ENCODE measurements at places on chromosomes 3 and 15.

DNA sequence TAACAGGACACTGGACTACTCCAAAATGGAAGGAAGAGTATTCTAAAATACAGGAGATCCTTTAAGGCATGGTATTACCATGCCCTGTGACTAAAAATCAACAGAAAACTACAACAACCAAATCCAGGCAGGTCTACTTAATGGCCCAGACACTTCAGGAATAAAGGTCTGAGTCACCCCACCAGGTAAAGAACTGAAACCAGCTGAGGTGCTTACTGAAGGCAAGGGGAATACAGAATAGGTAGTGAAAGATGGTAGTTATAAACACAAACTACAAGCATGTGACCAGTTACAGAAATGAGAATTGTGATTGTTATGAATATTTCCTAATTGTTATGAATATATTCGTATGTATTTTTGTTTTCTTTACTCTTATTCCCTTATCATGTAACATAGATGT lies 13.4 kb downstream of the IFT57 start:
- DNase-seq: no peak

DNA sequence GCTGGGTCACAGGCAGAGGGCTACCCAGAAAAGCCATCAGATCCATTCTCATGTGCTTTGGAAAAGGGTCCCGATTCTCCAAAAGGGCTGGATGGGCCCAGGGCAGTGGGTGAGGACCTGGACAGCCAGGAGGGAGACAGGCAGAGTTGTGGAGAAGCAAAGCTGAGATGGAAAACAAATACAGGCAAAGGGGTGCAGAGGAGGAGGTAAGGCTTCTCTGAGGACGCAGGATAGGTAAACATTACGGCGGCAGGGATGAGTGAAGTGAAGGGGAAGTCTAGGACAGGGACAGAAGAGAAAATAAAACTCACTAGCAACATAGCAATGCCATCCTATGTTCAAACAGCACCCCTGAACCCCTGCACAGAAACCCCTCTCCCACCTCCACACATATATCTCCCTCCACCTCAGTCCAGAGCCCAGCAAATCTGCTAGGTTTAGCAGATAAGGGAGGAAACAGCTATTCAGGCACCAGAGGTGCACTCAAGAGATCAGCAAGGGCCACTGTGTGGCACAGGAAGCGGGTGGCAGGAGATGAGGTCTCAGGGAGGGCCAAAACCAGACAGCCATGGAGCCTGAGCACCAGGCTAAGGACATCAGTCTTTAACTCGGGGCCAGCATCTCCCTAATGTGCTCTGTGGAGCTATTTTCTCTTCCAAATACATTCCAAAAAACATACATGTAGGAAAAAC lies 51.3 kb downstream of the HOMER2 start:
- no peak for DNase-seq

DNA sequence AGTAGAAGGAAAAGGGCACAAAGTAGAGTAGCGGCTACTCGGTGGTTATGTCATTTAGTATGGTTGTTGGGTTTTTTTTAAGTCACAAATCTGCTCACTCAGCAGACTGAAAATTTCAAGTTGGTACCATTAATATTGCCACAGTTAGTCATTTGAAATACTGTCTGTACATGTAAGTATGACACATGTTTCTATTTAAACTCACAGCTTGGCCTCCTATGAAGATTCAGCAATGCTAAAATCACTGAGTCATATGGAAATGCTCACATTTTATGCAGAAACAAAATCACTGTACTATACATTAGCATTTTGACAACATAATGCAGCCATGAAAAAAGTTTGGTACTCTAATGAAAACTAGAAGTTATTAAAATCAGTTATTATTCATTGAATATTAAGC lies 571.9 kb downstream of the TAFA4 start:
- DNase-seq: no peak

GRCh38 chr3:61574854-61575253 lies 13.5 kb downstream of the PTPRG start:
- peak; percentile 93 for DNase-seq

GRCh38 chr3:122403489-122403888 lies 12.4 kb downstream of the WDR5B start:
- peak; percentile 45 for DNase-seq

DNA sequence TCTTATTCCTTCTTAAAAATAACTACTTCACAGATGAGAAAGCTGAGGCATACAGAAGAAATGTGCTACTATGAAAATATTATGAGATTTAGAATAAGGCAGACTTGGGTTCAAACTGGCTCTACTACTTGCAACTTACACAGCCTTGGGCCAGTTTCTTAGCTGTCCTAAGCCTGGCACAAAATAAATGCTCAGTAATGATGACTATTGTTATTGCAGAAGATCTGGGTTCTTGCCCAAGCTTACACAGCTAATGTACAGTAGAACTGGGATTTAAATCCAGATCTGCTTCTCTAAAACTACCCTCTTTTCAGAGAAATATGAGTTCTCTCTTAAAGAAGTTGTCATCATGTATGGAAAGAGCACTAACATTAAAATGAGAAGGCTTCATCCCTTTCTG lies 228.2 kb upstream of the TPRG1 start:
- no peak for DNase-seq

DNA sequence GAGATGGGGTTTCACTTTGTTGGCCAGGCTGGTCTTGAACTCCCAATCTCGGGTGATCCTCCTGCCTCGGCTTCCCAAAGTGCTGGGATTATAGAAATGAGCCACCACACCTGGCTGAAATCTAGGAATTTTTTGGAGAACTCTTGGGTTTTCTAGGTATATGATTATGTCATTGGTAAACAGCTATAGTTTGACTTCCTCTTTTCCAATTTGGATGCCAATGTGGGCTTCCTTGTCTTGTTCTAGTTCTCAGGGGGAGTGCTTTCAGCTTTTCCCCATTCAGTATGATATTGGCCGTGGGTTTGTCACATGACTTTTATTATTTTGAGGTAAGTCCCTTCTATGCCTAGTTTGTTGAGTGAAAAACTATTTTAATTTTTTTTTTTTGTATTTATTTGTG lies 17.9 kb downstream of the KCNMB3 start:
- no peak for DNase-seq

- DNase-seq: no peak
Observed at GRCh38 chr15:75966073-75966472, 46.2 kb downstream of the NRG4 start.

- no peak for DNase-seq
Observed at GRCh38 chr3:191321019-191321767, 8.0 kb upstream of the CCDC50 start.

- DNase-seq: no peak
Observed at GRCh38 chr3:66756468-66757036, 241.6 kb upstream of the KBTBD8 start.

GRCh38 chr3:120177151-120177550 lies 82.9 kb upstream of the GSK3B start:
- peak; percentile 96 for DNase-seq

DNA sequence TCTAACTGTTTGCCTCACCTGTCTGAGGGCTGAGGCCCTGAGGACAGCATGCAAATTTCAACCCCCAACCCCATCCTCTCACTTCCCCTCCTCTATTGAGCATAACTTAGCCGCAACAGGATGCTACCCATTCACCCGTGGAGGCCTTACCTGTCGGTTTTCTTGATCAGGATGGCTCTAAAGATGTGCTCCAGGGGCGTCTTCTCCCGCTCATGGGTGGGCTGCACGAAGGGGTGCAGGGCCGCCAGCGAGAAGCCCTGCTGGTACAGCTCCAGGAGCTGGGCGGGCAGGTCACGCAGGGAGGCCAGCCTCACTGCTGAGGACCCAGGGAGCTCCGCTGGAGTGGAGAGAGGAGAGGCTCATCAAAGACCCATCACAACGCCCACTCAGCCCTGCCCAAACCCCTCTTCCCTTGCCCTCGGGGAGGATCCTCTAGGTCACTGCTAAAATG lies 79.8 kb downstream of the RFTN1 start:
- no peak for DNase-seq

DNA sequence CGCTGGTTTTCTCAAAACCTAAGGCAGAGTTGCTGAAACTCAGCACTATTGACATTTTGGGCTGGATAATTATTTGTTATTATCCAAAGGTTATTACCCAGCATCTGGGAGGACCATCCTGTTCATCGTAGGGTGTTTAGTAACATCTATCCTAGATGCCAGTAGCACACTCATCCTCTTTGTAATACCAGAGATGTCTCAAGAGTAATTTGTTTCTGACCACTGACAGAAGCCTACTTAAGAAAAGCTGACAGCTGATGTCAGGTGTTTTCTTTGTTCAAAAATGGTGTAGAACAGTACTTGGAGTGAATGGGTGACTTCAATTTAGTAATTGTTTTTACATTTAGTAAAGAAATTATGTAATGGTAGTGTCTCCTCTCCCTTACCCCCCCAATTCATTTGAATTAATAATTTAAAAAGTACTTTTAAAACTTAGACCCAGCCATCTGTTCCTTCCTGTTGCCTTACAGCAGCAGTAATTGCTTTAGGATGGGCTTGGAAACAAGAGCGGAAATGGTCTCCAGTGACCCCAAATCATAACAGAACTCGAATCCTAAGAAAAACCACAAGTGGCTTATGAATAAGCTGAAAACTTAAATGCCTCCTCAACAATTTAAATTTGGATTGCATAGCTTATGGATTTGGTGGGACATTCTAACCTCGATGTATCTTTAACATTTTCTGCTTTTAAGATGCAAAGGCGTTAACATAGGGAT lies 105.4 kb downstream of the PTPRG start:
- DNase-seq: no peak

DNA sequence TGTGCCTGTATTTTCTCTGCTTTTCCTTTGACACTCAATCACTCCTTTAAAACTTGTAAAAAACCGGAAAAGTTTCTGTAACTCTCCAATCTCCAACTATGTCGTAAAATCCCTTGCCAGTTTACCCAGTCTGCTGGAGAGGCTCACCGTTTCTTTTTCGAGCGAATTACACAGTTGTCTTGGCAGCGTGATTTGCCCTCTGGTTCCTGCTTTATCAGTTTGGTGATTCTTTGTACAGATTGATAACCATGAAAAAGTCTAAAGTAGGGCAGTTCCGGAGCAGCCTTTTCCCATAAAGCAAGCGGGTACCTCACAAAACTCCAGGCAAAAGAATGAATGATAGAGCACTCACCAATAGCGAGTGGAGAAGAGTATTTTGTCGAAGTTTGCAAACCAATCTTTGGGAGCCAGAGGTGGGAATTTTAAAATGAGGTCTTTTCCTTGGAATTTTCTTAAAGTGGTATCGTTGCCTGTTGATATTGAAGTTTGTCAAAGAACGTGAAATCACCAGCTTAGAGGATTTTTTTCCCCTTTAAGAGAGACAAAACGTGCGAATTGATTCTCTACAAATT lies at the start of gene TTC23:
Gene TTC23 (minus strand): TSS at position 312 of the 572 bp plus-strand sequence. CDS start 20,869 bp downstream, outside the sequence.
- DNase-seq: peak; percentile 82

DNA sequence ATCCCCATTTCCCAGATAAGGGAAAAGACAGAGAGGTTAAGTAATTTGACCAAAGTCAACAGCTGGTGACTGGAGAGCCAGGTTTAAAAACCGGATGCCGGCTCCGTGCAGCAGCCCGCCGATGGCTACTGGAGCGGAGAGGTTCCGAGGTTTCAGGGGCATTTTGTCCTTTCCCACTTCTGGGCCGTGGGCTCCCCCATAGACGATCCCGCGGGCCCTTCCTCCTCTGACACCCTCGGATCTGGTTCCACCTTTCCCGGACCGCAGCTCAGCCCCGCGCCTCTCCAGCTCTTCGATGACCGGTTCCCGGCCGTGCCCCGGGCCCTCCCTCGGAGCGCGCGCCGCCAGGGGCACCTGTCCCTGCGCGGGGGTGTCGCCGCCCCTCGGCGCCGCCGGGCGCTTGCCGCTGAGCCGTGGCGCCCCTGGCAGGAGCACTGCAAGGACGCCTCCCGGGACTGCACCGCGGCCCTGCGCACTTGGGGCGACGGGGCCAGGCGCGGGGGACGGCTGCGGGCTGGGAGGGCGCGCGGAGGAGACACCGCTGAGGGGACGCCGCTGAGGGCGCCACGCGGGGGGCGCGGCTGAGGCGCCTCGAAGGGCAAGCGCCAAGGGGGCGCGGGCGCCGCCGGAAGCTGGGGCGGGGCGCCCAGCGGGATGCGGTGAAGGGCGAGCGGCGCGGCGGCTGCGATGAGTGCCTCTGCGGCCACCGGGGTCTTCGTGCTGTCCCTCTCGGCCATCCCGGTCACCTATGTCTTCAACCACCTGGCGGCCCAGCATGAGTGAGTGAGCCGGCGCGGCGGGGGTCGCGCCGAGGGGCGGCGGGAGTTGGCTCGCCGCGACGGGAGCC lies at the start of gene TM6SF1:
Gene TM6SF1 (plus strand): TSS at position 652 of the 847 bp plus-strand sequence. CDS start 36 bp downstream, at position 688.
- DNase-seq: no peak

GRCh38 chr3:152225201-152225600 lies 43.5 kb upstream of the MBNL1 start:
- DNase-seq: no peak

DNA sequence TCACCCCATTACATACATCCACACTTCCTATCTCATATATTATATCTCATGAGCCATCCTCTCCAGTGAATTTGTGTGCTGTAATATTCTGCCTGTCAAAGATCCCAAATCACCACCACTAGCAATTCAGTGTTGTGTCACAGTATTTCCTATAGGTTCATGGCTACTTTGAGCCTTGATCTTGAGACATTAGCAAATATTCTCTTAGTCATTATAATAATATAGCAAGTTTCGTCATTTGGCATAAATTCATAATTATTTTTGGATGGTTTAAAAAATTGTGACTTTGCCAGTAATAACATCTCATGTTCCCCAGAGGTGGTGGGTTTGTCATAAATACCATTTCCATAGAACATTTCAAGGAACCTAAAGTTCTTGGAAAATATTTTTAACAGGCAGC lies 47.7 kb downstream of the CMSS1 start:
- no peak for DNase-seq

GRCh38 chr3:120214176-120214575 lies 70.8 kb downstream of the GPR156 start:
- DNase-seq: no peak

- no peak for DNase-seq
Observed at GRCh38 chr3:89138048-89138447, 30.6 kb downstream of the EPHA3 start.

GRCh38 chr15:75651810-75652543 lies 4.3 kb downstream of the SNX33 start:
- DNase-seq: no peak

DNA sequence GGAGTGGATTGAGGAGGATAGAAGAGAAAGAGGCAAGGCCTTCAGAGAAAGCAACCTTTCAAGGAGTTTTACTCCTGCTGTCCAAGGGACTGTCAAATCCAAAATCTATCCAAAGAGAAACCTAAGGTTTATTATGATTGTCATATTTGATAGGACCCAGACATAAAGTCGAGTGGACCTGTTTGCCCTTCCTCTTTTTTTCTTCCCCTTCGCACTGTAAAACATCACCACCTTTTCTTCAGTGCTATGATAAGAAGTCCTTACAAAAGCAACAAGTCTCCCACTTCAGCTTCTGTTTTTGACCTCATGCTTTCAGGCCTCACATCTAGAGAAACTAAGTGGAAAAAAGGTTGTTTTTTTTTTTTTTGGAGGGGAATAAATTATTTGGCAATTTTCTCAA lies 73.0 kb downstream of the TRPC1 start:
- DNase-seq: no peak

All from A172 (cell line).